Effector memory CD8-positive, alpha-beta T cell (primary cell): ENCODE measurements at places on chromosomes 7 and 10.

- no peak for DNase-seq
Observed at GRCh38 chr10:43258211-43258561, 8.7 kb downstream of the RASGEF1A start.

DNA sequence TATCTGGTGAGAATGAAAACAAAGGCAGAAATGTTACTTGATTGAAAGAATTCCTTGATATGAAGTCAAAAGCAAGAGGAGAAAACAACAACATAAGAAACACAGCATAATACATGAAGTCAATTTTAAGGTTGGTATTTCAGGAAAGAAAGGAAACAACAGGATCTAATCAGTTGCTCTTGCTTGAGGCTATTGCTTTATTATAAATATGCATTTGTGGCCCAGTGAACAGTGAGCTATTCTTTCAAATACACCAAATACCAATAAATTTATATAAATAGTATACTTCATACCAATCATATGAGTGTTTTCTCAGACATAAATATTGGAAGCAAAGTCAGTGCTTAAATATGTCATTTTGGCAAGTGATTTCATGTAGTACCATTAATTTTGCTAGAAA is 806.6 kb downstream of the NXPH1 start:
- no peak for DNase-seq

DNA sequence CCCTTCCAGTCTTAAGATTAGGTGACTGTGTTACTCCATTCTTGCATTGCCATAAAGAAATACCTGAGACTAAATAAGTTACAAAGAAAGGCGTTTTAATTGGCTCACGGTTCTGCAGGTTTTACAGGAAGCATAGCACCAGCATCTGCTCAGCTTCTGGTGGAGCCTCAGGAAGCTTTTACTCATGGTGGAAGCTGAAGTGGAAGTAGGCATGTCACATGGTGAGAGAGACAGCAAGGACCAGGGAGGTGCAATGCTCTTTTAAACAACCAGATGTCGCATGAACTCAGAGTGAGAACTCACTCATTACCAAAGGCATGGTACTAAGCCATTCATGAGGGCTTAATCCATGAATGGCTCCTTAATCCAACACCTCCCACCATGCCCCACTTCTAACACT is 34.0 kb upstream of the TMEM273 start:
- DNase-seq: no peak

- no peak for DNase-seq
Observed at GRCh38 chr10:129274748-129275474, 192.1 kb upstream of the MGMT start.

DNA sequence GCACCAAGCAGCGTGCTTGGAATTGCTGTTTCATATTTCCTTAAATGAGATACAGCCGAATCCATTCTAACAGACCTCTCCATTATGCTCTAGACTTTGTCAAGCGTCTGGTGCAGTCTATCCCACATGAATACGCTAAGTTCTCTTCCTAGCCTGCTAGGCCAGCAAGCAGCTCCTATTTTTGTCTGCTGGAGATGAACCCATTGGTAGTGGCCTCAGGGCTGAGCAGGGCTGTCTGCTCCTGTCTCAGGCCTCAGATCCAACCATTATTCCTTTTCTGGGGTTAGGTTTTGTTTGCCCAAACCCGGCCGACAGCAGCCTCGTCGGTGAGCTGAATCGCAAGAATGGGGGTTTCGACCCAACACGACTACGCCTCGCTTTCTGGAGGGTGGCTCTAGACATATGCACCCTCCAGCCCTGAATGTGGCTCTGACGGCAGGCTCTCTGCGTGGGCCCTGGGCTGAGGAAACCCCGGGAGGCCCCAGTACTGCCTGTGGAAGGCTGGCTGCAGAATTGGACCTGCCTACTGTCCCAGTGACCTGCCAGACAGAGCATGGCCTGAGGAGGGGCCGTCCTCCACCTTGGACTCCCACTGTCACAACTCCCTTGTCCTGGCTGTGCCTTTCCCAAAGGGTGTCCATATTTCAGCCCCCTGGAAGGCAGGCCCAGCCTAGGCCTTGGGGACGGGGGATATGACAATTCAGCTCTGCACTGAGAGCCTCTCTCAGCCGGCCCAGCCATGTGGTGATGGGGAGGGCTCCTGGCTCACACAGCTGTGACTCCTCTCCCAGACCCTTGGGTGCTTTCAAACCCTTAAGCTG is 267.9 kb upstream of the TCERG1L start:
- DNase-seq: no peak

DNA sequence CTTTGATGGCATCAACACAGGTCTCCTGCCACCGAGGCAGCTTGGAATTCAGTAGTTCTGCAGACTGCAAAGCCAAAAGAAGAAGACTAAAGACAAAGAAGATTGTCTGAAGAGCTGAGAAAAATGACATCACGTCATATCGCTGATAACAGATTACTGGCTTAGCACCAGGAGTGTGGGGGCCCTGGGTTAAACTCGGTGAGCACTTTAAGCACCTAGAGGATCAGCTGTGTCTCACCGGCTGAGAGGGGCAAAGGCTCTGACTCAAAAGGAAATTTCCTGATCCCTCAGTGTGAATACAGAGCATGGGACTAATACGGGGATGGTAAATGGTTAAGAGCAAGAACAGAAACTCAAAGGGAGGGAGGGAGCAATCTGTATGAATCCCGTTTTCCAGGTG is 30.7 kb downstream of the BRI3 start:
- DNase-seq: no peak

GRCh38 chr10:50614444-50615137 is 9.2 kb downstream of the SGMS1 start:
- peak; percentile 21 for DNase-seq

GRCh38 chr10:130411496-130412085 is 275.4 kb downstream of the GLRX3 start:
- no peak for DNase-seq

GRCh38 chr7:127882313-127882920 is 148.8 kb downstream of the LRRC4 start:
- DNase-seq: no peak

DNA sequence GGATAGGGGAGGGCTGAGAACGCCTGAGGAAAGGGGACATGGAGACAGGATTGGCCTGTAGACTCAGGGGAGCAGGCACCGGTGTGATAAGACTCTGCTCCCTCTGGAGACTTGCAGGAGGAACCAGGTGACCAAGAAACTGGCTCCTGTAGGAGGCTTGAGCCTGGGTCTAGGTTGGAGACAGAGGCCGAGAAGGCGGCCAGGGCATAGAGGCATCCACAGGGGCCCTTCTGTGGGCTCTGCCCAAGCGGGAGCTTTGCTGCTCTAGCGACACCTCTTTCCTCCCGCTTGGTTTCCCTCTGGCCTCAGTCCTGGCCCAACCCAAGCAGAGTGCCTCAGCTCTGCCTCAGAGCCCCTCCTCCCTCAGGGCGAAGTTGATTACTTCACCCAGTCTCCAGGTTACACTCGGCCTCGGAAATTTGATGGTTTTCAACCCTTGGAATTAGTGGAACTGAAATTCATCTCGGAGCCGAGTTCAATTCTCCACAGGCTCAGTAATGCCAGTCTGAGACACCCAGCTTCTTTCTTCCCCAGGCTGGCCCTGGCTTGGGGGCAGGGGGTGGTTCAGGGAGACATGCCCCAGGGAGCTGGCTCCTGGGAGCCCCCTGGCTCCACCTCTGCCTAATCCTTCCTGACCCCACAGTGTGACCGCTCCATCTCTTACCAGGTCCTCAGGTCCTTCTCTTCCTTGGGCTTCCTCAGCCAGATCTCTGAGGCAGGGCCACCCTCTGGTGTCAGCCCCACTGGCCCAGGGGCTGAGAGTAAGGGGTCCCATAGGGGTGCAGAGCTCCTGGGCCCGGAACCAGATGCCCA is 60.4 kb downstream of the PAX2 start:
- DNase-seq: no peak

DNA sequence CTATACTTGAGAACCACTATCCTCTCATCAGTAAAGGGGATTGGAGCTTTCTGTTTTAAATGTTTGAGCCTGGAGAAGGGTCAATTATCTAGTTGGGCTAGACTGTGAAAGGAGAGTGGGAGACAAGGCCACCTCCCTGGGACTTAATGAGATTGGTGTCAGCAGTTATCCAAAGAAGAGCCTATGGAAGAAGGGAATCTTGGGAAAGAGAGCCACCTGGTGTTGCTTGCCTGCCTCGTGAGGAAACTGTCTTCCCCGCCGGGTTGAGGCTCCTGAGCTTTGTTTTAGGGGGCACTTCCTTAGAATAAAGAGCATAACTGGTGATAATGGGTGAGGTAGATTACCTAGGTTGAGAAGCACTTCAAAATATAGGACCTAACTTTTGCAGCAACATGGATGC is 32.0 kb upstream of the ABCB4 start:
- no peak for DNase-seq

DNA sequence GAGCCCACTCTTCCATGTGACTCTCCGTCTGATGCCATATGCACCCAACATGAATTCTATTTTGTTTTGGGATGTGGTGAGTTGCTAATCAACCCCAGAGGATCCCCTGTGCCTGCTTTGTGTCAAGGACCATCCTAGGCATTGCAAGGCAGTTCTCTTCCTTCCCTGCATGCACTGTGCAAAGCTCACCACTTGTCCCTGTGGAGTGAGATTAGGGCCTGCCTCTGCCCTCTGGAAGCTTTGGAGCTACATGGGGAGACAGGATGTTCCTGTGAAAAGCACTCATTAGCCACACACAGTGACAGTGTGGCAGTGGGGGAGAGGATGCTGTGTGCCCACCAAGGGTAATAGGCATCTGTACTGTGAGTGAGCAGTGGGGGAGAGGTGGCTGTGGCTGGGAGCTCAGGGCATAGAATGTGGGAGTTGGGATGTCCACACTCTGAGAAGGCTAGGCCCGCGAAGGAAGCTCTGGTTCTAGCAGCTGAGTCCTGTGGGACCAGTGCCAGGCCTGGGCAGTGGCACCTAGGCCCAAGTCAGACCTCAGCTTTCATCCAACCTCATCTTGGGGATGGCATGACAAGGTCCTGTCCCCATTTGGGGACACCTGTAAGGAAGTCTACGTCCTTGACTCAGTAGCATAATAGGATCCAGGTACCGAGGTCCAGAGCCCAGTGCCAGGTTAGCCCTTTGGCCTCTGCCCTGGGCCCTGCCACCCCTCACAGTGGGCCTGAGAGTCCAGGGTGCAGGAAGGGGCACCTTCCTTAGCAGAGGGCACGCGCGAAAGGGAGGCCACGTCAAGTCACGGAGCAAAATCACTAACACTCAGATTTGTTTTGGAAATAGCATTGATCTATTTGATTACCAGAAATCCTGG is 6.6 kb downstream of the ADRA2A start:
- no peak for DNase-seq

- DNase-seq: no peak
Observed at GRCh38 chr10:35449944-35450343, 113.6 kb downstream of the CCNY start.

DNA sequence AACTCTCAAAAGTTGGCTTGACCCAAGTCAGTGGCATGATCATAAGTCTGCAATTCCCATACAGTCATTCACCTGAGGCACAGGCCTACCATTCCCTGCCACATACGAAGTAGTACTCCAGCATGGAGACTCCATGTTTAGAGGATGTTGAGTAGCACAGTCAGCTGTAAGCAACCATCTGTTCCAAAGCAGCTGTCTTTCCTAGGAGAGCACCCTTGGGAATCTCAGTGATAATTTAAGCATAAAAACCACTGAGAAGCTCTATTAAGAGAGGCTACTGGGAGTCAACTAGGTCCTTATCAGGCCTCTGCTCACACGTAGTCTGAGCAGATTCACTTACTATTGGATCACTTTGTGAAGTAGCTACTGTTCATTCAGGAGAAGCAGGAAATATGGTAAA is 61.6 kb upstream of the UNC5B start:
- no peak for DNase-seq

DNA sequence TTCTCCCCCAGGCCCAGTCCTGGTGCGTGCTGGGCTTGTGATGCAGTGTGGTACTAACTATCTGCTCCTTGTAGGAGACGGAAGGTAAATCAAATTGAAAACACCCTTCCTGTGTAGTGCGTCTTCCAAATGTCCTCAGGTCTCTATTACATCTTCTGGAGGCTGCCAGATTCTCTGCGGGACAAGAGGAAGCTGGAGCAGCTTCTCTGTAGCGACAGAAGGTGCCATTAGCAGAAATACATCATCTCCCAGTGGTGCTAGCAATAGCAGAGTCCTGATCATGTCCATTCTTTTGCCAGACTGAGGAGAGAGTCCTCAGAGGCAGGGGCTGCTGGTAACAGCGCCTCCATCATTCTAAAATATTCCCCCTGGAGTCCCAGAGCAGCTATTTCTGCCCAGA is 675.2 kb downstream of the LRMDA start:
- no peak for DNase-seq

DNA sequence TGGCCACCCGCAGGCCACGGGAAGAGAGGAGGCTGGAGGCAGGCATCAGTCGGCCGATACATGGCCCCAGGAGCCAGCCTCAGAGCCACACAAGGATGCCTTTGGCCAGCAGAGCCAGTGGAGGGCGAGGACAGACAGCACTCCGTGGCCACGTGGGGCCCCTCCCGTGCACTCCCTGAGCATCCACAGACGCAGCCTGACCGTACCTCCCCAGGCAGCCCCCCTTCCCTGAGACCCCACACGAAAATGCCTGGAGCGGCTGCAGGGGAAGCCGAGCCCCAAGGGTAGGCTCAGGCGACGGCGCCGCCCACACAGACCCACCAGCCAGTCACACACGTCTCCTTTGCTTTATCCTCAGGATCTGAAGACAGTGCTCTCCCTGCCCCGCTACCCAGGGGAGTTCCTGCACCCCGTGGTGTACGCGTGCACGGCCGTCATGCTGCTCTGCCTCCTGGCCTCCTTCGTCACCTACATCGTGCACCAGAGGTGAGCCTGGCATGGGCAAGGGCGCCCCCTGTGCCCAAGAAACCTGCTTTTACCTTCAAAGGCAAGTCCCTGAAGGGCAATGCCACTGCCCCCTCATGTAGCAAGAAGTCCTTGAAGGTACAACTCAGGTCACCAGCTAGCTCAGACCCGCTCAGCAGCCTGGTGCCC is 9.0 kb downstream of the ADGRA1 start:
- no peak for DNase-seq

DNA sequence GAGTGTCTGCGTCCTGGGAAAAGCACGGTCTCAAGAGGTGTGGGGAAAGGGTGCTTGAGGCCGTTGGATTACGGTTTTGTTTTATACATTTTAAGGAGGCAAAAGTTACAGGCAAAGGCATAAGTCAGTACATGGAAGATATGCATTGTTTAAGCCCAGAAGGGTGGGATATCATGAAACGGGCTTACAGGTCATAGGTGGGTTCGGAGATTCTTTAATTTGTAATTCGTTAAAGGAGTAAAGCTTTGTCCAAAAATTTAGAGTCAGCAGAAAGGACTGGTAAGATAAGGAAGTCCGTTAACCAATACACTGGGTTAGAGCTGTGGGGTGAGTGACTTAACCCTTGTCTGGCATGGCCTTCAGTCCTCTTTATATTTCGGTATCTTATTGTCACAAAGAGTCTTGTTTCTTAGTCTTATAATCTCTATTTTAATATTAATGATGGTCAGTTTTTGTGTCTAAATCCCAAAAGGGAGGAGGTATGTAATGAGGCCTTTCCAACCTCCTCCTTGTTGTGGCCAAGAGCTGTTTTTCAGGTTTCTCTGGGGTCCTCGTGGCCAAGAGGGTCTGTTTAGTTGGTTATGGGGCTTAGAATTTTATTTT is 12.7 kb downstream of the TSPAN14 start:
- DNase-seq: no peak

GRCh38 chr7:100825215-100825671 is 2.1 kb downstream of the EPHB4 start:
- no peak for DNase-seq
